Right forelimb (tissue), 1 donor: ENCODE measurements at places on chromosomes 7 and 10.

DNA sequence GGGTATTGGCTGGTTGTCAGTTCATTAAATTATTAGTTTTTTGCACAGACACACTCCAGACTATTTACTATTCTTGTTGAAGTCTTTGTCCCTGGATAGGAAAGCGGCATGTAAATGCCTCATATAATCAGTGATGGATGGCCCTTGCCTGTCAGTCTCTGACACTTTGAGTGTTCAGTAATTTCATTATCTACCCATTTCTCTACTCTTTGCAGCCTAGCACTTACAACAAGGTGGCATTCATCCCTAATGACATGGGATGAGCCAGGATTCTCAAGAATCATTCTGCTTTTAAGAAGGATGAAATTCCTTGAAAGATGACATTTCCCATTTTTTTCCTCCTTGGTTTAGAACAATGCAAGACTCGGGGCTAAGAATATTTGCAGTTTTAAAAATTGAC lies 155.7 kb downstream of the SORCS3 start:
- no peak for DNase-seq

GRCh38 chr7:30168835-30169573 lies 34.2 kb downstream of the MTURN start:
- no peak for DNase-seq

DNA sequence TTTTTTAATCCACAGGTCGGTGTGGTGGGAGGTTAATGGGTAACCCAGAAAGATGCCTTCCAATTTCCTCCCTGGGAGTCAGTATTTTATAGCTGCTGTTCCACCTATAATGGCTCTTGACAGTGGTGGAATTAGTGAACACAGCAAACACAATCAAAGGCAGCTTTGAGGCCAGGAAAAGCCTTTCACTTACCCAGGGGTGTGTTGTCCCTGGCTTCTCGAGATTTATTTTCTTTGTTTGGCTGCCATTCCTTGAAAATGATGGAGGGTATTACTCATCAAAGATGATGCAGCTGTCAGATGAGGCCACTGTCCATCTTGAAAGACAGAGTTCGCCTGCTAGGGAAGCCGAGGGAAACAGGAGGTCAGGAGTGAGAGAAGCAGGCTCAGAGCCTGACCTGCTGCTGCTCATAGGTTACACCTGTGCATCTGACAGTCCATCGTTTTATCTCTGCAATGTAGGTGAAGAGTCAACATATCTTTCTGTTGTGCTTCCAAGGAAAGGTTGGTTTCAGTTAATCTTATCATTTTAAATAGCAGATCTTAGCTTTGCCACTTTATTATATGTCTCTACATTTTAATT lies 221.6 kb downstream of the XPNPEP1 start:
- DNase-seq, result no peak

DNA sequence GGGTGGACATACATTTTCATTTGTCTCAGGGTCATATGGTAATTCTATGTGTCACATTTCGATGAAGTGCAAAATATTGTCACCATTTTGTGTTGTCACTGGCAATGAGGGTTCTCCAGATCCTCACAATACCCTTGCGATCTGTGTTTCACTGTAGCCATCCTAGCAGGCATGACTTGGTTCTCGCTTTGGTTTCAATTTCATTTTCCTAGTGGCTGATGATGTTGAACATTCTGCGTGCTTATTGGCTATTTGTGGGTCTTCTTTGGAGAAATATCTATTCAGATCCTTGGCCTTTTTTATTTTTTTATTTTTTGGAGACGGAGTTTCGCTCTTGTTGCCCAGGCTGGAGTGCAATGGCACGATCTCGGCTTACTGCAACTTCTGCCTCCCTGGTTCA lies 24.8 kb upstream of the MNX1 start:
- DNase-seq, result no peak

- DNase-seq, result peak; percentile 37
Measured at GRCh38 chr10:132107186-132107948, 41.6 kb downstream of the JAKMIP3 start.

GRCh38 chr7:16849296-16850148 lies 32.3 kb downstream of the AGR3 start:
- no peak for DNase-seq

DNA sequence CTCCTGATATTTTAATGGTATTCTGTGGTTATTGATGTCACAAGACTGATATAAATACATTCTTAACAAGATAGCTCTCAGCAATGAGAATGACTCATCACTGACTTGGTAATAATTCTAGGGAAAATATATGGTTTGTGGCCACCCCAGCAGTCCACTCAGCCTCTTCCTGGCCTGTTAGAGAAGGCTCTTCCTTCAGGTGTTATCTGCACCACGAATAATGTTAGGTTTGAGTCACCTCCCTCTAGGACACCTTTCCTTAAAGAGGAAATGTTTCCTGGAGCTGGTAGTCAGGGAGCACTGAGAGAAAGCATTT lies 163.3 kb downstream of the SVIL start:
- DNase-seq, result no peak

- DNase-seq, result no peak
Measured at GRCh38 chr10:72241691-72242252, 25.7 kb upstream of the ASCC1 start.

DNA sequence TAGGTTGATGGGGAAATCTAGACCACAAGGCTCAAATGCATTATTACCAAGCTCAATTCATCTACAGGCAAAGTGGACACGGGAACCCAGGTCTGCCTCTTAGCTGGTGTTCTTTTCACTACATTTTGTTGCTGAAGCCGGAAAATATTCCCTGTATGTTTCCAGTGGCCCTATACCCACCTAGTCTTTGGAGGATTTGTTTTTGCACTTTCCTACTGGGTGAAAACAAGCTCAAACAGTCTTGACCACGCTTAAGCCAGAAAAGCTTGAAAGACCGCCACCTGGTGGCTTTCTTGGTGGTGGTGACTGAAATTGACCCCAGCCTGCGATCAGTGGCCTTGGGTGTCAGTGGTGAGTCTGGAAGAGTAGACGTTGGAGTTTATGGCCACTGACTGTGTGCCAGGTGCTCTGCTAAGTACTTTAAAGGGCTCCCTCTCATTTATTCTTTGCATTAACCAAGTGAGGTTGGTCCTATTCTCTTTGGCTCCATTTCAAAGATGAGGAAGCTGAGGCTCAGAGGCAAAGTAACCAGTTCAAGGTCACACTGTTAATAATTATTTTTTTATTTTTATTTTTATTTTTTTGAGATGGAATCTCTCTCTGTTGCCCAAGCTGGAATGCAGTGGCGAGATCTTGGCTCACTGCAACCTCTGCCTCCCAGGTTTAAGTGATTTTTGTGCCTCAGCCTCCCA lies 11.1 kb upstream of the CRTAC1 start:
- peak; percentile 66 for DNase-seq

DNA sequence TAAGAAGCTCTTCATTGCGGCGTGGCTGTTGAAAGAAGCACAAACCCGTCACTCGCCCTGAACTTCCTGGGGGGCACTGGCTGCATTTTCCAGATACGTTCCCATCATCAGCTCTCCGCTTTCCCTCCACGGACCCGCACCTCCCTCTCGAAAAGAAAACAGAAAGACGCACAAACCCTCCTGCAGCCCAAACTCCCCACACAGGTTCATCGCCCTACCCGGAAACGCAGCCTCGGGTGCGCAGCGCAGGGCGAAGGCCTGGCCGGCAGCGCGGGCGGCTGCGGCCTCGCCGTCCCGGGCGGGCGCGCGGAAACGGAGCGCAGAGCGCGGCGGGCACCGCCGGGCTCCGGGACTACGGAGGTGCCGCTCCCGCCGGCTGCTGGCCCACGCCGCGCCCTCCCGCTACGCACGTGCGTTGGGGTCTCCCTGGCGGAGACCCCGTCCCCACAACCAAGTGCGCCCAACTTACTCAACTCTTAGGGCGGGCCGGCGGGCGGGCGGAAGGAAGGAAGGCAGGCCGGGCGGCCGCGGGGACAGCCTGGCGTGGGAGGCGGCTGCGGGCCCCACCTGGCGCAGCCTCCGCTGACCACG lies 822 bp downstream of the ZNF800 start:
- no peak for DNase-seq

GRCh38 chr7:10708447-10708846 lies 265.2 kb upstream of the PHF14 start:
- no peak for DNase-seq

- DNase-seq, result peak; percentile 32
Measured at GRCh38 chr7:27118580-27118979, 12.0 kb downstream of the HOXA4 start.

DNA sequence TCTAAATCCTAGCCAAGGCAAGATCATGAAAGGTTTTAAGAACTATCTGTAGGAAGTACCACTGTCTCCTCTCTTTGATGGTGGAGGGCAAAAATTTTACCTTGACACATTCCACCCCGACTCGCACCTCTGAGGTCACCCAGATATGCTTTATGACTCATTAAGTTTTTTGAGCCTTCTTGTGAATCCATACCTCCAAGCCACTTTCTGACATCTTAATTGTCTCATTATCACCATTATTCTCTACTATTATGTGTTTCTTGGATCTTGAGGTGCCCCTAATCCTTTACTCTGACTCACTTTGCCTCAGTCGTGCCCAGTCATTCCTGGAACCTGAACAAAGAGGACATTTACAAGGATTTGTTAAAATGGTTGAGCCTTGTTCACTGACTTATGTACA lies 146.6 kb downstream of the RAPGEF5 start:
- no peak for DNase-seq

DNA sequence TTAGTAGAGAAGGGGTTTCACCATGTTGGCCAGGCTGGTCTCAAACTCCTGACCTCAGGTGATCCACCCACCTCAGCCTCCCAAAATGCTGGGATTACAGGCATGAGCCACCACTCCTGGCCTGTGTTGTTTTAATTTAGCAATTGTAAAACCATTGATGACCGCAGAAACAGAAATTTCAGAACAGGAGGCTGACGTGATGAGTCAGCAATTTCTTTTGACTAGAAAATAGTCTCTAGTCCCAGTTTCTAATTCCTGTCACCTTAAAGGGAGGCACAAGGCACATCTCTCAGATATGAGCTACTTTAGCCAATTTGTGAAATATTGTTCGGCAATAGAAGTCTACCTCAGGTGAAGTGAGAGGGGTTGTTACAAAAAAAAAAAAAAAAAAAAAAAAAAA lies 440.8 kb upstream of the C7orf33 start:
- DNase-seq, result no peak

DNA sequence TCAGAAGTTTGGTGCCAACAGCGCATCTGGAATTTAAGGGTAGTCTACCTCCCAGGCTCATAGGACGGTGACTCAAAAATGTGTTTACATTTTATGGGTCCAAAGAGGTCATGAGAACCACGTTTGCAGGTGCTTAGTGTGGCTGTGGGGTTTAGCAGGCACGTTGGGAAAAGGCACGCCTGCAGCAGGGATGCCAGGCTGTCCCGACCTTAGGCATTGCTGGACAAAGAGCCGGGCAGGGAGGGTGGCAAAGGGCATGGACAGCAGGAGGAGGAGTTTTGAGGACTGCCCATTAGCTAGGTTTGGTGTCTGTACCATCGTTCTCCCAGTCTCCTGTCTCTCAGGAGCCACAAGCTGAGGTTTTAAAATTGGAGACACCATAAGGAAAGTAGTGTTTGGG lies 104.4 kb downstream of the TRRAP start:
- no peak for DNase-seq

DNA sequence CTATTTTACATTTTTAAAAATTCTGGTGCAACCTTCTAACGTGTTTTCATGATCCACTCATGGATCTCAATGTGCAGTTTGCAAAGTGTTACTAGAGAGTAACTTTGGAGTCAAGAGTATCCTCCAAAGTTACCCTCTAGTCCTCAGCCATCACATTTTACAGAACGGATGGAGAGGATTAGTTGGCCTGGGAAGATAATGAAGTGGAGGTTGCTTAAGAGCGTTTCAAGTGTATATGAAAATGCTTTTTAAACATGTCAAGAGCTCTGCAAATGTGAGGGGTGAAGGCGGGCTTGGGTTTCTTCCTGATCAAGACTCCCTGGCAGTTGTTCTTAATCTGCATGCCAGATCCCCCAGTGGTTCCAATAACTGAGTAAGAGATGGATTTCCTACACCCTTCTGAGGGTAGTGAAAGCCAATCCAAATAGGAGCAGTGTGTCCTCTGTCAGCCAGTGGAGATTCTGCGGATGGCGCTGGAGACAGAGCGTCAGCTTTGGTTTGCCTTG lies 299.4 kb upstream of the NPVF start:
- no peak for DNase-seq

- DNase-seq, result no peak
Measured at GRCh38 chr7:114930829-114931655, 9.1 kb downstream of the MDFIC start.

- no peak for DNase-seq
Measured at GRCh38 chr10:91796331-91797047, 1.7 kb upstream of the TNKS2 start.

DNA sequence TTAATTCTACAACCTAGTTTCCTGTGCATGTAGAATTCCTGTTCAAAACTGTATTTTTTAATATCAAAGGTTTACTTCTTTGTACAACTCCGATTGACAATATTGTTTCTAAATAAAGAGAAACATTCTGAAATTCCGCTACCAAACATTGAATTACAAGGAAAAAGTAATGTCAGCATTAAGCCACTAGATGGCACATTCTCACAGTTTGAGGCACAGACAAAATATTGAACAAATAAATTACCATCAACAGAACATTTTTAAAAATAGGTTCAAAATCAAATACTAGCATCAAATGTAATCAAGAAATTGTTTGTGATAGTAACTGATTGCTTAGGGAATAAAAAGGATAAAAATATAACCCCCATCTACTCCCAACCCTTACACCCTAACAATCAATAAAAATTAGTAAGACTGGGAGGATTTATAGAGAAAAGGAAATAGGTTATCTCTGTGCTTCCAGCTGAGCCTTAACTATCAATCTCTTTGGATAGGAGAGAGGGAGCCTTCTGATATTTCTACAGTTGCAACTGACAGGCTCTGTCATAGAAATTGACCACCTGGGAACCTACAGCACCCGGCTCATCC lies 86.6 kb upstream of the C7orf33 start:
- no peak for DNase-seq

DNA sequence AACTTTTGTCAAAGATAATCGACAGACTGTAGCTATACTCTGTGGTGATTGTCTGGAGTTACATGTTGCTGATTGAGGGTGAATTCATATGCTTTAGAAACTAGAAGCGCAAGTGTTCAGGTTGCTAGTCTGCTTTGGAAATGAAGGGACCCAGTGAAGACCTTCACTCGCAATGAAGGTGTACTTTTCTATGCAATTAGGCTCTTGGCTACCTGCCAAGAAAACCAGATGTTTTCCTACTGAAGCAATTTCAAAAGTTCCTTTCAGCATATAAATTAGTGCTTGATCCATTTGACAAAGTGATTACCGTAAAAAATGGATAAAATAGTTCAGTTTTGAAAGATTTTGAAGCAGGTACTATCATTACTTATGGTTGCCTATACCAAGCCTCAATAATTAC lies 10.0 kb upstream of the STK31 start:
- DNase-seq, result no peak

DNA sequence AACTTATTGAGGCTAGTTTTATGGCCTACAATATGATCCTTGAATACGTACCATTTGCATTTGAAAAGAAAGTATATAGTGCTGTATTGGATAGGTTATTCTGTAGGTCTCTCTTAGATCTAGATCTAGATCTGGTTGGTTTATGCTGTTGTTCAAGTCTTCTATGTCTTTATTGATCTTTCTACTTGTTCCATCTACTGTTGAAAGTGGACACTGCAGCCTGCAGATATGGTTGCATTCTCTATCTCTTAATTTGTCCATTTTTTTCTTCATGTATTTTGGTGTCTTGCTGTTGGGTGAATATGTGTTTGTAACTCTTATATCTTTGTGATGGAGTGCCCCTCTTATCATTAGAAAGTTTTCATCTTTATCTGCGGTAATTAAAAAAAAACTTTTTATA lies 139.4 kb upstream of the PCDH15 start:
- DNase-seq, result no peak

GRCh38 chr7:1690359-1690958 lies 20.4 kb downstream of the ELFN1 start:
- no peak for DNase-seq
